NCI-H526 (cell line): ENCODE measurements at places on chromosomes 4 and X.

DNA sequence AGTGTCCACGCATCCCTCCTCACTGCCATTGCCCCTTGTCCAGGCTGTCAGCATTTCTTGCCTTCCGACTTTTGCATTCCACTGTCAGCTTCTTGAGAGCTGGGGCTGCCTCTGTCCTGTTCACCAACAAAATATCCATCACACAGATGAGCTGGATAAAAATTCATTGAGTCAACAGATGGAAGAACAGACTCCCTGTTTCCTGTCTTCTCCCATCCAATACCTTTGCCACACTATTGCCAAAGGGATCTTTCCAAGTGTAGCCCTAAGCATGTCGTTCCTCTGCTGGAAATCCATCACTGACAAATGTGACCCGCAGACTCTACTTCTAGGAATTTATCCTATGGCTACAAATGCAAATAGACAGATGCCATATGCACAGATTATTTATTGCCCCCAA, 78.0 kb upstream of the PJA1 start:
- DNase-seq = no peak

DNA sequence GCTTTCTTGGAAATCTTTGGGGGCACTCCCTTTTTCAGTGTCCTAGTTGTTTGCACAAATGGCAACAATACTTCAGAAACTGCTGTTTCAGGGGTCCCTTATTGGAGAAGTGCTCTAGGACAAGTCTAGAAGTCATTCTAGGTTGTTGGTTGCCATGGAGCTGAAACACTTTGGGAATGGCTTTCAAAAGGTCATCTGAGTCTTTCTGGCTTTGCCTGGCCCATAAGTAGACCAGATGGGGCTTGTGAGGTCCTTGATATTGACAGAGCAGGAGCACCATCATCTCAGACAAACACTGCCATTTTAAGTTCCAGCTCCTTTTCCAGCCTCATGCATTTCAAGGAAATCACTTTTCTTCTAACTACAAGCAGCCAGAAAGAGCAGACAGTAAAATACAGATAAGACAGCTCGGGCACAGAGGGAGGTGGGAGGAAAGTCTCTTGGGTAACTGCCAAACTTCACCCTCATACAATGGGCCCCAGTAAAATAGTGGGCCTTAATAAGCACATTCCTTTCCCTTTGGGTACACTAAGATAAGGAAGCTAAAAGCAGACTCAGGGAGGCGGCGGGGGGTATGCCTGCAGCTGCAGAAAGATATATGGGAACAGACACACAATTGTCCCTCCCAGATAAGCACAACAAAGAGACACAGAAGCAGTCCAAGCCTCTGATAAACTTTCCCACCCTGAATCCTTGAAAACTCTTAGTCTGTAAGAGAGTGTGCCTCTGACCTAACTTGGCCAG, 8.5 kb upstream of the NXF3 start:
- DNase-seq = no peak

DNA sequence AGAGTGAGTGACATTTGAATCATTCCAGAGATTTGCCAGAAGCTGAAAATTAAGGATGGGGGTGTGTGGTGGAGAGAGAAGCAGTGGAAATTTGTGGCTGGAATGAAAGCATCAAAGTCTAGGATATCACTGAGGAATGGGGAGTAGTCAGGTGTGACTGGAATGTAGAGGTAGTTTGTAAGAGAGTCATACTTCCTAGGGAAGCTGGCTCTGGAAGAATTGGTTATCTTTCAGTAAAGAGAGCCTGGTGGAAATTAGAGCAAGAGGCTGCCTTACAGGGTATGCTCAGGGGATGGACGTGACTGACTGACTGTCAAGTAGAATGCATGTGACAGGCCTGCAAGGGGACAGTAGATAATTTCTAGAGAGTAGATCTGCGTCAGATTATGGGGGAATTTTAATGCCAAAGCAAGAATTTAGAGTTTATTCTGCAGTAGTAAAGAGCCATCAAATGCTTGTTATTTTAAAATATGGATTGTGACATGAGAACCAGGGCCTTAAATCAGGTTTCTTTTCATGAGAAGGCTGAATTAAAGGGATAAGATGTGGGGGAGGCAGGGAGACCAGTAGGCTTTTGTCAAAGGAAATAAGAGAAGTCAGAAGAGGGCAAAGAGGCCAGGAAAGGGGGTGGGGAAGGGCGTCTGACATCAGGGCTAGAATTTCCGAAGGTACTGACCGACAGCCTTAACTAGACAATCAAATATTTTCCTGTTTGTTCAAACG, 109.9 kb downstream of the AFF1 start:
- DNase-seq = no peak

- peak; percentile 89 for DNase-seq
Measured at GRCh38 chr4:6250235-6250983, 19.2 kb upstream of the WFS1 start.
